ENCODE measurements at places on chromosomes 11 and 22.

DNA sequence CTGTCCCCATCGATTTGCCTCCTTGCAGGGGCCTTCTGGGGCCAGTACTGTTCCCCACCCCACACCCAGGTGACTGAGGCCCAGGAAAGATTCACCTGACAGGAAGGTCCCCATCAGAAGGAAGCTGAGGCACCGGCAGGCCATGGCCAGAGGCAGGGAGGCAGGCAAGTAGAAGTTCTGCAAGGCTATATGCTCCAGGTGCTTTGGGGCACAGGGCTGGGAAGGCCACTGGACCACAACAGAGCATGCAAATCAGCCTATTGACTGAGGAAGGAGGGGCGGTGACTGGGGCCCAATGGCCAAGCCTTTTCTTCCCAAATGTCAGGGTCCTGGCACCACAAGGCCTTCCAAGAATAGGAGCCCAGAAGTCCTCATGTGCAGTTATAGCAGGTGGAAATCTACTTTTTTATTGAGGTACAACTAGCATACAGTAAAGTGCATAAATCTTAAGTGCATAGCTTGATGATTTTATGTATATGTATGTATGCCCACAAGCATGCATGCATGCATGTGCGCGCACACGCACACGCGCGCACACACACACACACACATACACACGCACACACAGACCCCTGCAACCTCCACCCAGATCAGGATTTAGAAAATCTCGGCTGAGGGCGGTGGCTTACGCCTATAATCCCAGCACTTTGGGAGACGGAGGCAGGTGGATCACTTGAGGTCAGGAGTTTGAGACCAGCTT, at the start of gene VPREB3:
Gene VPREB3 (minus strand): TSS at position 206 of the 700 bp plus-strand sequence. CDS start 62 bp downstream, at position 144.
- DNase-seq = no peak

GRCh38 chr11:131944736-131945135, 574.3 kb downstream of the NTM start:
- peak; percentile 68 for DNase-seq

DNA sequence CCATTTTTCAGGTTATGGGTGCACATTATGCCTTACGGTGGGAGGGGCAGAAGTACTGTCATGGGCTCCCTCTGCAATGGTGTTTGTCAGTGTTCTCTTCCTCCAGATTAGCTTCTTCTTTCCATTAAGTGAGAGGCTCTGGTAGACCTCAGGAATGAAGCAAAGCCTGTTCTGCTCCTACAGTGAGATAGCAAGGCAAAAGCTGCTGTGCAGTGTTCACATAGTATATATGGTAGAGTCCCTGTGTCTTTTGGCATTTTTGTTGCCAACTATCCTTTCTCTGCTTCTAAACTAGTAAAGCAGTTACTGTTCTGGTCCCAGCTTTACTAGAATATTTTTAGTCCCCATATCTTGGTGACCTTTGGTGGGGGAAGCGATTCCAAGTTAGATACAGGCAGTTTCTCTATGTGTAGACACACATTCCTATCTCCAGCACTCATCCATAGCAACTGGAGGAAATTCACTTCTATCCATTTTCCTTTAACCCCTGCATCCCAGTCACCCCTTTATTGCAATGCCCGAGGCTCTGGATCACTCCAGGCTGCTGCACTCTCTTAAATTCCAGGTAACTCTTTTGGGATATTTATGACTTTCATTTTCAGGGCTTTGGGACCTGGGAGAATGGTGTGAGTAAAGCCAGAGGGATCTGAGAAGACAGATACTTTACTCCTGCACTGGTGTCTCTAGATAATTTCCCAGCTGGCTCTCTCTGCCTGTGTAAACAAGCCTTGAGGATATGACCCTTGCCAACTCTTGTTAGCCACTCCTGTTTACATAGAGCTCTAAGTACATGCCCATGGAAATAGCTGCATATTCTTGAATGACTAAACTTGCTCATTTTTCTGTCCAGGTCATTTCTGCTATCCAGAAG, 3.9 kb upstream of the TRIM34 start:
- DNase-seq = peak; percentile 73

GRCh38 chr11:30816959-30817880, 231.1 kb upstream of the MPPED2 start:
- DNase-seq = no peak

- DNase-seq = no peak
Observed at GRCh38 chr11:76164861-76165751, 41.2 kb downstream of the WNT11 start.

DNA sequence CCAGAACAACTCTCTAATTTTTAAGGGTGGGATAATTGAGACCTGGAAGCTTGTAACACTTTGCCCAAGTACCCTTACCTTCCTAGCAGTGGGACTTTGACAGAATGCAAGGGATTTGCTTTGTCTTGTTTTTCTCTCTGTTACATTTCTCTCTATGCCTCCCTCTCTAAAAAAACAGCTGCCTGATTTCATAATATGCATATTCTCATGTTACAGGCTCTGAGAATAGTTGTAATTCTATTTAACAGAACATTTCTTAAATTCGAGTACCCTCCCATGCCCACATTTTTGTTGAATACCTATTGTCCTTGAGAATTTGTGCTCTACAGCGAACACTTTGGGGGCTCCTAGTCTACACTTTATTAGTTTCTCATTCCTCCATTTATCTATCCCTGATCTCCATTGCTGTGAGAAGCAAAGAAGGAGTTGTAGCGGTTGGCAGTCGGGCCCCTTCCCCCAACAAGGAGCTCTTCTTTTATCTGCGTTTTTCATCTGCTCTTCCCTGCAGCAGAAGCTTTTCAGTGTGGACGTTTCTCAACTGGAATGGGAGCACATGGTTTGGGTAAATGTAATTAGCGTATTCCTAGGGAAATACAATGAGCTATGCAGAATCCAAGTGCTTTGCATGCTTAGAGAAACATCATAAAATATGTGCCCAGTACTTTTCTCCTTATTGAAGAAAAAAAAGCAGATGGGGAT, 117.7 kb upstream of the CCDC90B start:
- no peak for DNase-seq
